ENCODE measurements at places on chromosomes 1 and 21.

- DNase-seq, result no peak
These were observed 49.6 kb downstream of the UBE2T start for GRCh38 chr1:202291961-202292712.

DNA sequence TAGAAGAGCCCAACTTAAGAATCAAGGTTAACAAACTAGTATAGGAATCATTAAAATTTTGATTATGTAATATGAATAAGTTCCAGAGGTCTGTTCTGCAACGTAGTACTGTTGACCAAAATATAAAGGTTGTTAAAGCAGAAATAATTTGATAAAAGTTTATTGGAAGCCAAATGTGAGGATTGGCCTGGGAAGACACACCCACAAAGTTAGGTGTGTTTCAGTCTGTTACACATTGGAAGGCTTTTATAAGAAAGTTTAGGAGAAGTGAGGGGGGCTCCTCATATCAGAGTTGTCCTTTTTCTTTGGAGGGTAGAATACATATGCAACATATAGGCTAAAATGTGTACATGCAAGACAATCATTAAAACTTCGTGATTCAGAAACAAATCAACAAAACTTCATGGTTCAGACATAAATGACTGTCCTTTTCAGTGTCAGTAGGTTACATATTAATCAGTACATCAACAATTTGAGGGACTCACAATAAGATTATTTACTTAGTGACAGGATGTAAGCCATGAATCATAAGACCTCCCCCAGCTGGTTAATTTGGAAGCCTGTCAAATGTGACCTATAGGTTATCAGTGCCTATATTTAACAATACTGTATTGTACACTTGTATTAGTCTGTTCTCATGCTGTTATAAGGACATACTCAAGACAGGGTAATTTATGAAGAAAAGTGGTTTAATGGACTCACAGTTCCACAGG, 245.0 kb upstream of the B3GALT2 start:
- DNase-seq, result no peak

DNA sequence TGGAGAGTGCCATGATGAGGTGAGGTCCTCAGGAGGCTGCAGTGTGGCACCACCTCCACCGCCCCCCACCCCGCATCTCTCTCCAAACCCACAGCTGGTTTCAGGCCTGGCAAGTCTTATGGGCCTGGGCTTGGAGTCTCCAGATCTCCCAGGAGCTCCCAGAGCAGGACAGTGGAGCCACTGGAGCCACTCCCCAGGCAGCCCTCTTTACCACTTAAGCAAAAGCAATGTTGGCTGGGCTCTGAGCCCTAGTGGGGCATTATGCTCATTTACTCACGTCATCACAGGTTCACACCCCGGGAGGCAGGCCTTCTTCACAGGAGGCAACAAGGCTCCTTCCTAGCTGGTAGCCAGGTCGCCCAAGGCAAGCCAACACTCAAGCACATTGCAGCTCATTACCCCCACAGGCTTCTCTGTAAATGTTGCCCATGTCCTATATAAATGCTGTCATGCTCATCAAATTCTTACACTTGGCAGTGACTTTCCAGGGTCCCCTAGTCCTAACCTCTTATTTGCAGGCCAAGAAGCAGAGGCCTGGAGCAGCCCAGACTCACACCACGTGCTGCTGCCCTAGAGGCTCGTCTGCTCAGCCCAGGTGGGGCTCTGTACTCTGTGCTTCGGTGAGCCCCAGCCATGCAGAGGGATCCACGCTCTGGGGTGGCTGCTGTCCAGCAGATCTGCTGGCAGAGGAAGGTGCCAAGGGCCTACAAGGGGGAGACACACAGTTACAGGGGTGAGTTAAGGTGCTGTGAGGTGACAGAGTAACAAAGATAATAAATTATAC, 459.3 kb downstream of the MATN1 start:
- no peak for DNase-seq

DNA sequence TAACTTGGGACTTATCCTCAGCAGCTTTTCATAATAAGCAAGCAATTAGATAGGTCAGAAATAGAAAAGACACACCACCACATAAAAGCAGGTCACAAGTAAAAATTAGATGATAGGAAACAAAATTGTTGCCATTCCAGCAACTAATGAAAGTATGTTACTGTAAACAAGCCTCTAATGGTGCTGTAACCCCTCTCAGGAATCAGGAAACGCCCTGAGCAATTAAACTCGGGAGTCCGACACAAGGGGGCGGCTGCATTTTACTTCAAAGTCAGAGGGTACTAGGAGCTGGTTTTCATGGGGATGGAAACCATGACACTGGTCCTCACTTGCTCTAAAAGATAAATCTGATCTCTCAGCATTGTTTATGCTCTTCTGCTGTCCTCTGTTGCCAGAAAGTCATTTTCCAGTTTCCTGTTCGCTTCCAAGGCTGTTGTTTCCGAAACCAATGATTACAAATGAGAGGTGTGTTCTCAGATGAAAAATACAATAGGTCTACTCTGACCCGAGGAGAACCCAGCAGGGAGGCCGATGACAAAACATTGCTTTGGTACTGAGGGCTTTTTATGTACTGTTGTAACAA, 93.4 kb downstream of the TGFBR3 start:
- no peak for DNase-seq

DNA sequence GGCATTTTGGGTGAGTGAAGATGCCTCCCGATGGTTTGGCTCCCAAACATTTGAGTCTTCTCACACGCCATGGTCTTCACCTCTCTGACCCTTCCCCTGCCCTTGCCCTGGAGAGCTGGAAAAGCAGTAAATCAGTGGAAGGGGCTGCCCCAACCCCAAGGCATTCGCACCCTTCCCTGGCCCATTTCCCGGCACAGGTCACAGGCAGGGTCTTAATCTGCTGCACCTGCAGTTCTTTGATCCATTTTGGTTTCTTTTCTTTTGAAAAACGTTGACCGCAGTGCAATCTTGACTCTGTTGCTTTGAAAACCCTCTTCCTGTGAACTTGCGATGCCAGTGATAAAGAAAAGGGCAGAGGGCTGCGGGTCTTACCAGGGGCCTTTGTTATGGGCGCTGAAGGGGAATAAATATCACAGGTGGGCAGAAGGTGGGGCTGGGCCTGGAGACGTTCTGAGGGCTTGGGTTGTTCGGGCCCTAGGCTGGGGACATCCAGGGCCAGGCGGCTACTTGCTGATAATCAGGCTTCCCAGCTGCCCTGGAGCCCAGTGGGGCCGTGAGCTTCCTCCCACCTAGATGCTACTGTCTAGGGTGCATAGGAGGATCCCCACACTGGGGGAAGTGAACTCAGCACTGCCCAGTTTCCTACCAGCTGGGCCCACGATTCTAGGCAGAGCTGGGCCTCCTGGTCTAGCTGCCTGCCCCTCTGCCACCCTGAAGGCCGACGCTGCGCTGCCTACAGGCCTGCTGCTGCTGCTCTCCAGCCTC, 38.6 kb upstream of the EPS8L3 start:
- peak; percentile 44 for DNase-seq

DNA sequence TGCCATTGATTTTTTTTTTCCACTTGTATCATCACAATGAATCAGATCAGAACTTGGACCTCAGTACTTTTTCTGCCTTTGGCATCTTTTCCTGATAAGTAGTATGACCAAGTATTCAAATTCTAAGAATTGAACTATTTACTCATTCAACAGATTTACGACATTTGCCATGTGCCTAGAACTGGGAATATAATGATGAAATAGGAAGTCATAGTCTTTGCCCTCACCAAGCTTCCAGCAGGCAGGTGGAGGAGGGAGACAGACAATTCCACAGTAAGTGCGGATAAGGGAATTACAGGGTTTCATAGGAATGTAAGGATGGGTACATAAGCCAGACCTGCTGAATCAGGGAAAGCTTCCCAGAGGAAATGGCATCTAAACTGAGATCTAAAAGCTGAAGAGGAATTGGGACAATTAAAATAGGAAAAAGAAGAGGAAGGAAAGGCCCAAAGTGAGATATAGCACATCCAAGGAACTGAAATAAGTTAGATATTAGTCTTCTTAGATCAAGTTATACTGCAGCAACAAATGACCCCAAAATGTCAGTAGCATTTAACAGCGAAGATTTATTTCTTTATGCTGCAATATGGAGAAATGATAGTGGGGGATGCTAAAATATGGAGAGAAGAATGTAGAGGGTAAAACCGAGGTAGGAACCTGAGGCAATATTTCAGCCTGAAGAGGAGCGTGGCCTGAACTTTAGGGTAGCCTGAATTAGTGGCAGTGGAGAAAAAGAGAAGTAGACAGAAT, 5.3 kb upstream of the DDX59 start:
- DNase-seq, result no peak

- peak; percentile 80 for DNase-seq
These were observed 60.3 kb upstream of the KRTAP19-8 start for GRCh38 chr21:31098576-31099005.

- DNase-seq, result no peak
These were observed 19.0 kb downstream of the BCAR3 start for GRCh38 chr1:93662481-93663207.

- no peak for DNase-seq
These were observed 55.6 kb upstream of the FBXO28 start for GRCh38 chr1:224058303-224058702.

GRCh38 chr1:221419513-221420095, 322.3 kb downstream of the DUSP10 start:
- DNase-seq, result no peak

DNA sequence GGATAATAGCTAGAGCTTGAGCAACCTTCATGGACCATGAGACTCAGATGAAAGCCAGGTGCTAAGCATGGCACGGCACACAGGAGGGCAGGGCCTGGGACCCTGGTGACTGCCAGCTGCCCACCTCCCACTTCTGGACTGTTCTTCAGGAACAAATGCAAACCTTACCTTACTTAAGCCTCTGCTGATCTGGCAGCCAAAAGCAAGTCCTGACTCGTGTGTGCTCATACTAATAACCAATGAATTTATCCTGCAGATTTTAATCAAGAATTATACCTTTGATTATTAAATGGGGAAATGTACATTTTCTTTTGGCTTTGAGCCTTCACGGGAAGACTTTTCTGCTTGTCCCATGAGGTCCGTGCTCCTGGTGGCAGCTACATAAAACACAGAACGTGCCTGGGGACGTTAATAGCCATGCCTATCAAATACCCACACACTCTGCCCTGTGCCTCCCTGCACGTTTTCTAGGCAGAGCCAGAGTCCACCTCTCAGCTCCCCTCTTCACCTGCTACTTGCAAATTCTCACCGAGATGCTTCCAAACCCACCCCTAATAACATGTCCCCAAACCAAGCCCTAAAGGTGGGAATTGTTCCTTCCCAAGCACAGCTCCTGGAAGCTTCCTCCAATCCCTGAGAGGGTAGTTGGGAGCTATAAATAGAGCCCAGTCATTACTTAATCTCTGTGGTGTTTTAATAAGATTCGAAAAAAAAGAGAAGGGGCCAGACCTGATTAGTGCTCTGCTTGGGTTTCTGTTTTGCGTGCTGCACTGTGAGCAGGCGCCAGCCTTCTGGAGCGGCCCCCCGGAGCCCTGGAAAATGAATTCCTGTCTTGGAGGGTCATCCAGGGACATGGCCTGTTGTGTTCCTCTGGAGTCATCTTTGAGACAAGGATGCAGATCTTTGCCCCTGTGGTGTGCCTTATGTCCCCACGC, 33.5 kb downstream of the SLC1A7 start:
- DNase-seq, result no peak

All from left forelimb (tissue), 1 donor.